Activated CD4-positive, alpha-beta T cell treated with anti-CD3 and anti-CD28 coated beads for 24 hours (primary cell): ENCODE measurements at places on chromosomes 2 and 18.

GRCh38 chr18:35811896-35812295, 160.6 kb upstream of the RMP24 start:
- DNase-seq: no peak

DNA sequence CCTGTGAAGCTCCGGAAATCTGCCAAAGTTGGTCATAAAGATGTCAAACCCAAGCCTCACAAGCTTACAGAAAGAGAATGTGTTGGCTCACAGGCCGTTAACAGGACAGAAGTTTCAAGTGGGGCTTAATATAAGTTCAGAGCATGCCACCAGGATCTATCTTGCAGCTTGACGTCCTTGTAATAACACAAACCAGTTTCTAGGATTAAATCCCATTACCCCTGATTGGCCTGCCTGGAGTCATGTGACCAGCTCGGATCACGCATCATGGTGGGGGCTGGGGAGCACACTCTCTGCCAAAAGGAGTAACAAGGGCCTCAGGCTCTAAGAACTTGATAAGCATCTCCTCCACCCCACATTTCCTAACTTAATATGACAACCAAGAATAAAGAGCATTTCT, 38.9 kb upstream of the SCG2 start:
- no peak for DNase-seq

DNA sequence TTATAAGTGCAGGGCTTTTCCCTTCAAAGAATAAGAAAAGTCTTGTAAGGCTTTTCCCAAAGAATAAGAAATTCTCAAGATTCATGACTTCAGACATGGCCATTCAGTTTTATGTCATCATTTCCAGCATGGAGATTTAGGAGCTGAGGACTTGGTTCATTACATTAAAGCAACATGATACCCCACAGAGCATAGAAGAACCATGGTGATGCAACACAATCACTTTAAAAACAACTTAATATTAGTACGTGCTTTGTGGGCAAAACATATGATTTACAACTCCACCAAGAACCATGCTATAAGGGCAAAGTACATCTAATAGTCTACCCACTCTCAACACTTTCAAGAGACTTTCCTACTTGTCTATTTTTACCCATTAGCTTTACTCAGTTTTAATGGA, 214.4 kb downstream of the SRBD1 start:
- DNase-seq: no peak

DNA sequence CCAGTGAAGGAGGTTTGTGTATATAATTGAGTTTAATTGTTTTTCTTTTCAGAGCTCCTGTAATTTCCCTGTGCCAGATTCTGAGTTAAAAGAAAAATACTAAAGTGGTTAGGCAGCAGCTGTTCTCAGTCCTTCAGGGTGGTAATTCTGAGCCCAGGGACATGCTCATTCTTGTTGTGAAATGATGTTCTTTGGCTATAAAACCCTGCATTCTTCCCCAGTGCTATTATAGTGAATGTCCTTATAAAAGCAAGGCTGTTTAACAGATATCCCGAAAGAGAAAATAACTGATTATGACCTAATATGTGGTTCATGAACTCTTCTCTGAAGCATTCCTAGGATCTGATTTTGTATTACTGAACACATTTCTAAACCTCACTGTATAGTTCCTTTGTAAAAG, 34.0 kb downstream of the ADAM23 start:
- DNase-seq: no peak

GRCh38 chr2:173124441-173124840, 48.8 kb downstream of the MAP3K20 start:
- no peak for DNase-seq

DNA sequence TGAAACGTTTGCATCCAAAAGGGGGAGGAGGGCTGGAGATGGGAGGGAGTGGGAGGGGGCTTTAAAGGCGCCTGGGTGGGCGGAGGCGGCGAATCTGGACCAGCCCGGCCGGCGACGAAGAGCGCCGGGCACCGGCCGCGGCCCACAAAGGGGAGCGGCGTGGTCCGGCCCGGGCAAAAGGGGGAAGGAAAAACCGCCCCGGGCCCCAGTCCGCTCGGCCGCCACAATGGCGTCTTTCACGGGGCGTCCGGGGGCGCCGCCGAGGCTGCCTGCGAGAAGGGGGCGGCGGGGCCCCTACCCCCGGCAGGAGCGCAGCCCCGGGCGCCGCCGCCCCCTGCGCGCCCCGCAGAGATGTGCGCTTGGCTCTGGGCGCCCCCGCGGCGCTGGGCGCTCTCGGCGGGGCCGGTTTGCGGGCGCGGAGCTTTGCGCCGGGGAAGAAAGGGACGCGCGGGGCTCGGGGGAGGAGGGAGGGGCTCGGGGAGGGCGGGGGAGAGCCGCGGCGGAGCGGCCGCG, 108.1 kb upstream of the KCTD1 start:
- DNase-seq: no peak

GRCh38 chr18:24567199-24567598, 106.8 kb downstream of the HRH4 start:
- no peak for DNase-seq

DNA sequence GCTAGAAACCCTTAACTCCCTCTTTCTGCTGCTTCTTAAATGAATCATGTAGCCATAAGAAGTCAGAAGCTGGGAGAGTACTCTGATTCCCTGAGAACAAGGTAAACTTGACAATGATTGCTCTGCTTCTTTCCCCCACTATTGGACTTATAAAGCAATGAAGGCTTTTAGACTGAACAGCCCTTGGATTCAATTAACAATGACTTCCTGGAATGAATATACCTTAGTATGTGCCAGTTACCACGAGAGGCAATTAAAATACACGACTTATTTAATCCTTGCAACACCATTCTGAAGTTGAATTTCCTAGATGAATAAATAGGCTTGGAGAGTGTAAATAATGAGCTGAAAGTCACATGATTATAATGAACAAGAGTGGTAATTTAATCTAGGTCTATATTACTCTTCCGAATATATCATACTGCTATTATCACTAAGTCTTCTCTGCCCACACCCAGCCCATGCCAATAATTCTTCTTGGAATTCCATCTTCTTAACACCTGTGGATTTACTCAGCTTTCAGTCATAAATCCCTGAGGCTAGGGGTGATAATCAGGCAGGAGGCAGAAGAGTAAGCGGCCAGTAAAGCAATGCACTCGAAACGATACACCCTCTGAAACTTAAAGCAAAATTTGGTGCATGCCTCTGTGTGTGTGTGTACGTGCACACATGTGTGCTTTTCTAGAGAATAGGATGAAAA, 170.2 kb downstream of the ATAD2B start:
- no peak for DNase-seq

DNA sequence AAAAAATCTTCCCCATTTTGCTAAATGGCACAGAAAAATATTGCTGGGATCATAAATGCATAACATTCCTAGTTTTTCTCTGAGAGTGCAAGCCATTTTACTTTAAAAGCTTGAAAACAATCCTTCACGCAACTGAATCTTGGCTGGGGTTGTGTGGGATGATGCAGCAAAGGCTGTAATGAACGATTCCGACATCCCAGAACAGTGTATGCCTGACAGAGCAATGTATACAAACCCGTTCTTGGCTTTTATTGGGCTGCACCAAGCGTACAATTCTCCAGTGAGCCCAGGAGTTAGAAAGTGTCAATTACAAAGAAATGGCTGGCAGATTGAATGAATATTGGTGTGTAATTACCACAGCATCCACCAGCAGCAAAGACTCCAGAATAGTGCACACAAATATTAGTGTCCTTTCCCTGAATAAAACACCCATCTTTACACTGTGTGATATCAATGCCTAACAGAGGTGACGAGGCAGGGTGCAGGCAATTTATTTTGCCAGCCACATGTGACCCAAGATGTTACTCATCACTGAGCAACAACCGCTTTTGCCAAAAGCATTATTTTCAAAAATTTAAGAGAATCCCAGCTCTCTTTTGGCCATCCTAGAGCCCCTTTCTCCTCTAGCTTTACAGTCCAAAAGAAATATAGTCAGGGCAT, 578.6 kb upstream of the CHAC2 start:
- no peak for DNase-seq

DNA sequence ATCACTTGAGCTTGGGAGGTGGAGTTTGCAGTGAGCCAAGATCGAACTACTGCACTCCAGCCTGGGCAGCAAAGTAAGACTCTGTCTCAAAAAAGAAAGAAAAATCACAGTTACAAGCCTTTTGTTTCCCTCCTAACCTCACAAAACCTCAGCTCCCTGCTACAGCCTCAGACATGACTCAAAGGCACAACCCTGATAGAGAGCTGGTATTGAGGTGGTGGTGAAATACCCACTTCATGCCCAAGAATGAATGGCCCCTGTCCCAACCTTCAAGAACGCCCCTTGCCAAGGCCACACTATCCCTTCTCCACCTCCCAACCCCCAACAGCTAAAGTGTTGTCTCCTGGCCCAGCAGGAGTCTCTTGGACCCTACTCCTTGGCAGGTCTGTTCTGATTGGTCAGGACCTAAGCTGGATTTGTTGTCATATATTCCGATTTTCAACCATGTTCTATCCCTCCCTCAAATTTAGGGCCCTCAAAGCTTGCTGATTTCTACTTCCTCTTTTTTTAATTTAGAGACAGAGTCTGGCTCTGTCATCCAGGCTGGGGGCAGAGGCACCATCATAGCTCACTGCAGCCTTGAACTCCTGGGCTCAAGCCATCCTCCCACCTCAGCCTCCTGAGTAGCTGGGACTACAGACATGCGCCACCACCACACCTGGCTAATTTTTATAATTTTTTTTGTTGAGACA, 61.9 kb upstream of the BZW1 start:
- no peak for DNase-seq

GRCh38 chr2:179336782-179337534, 72.3 kb upstream of the SESTD1 start:
- no peak for DNase-seq

DNA sequence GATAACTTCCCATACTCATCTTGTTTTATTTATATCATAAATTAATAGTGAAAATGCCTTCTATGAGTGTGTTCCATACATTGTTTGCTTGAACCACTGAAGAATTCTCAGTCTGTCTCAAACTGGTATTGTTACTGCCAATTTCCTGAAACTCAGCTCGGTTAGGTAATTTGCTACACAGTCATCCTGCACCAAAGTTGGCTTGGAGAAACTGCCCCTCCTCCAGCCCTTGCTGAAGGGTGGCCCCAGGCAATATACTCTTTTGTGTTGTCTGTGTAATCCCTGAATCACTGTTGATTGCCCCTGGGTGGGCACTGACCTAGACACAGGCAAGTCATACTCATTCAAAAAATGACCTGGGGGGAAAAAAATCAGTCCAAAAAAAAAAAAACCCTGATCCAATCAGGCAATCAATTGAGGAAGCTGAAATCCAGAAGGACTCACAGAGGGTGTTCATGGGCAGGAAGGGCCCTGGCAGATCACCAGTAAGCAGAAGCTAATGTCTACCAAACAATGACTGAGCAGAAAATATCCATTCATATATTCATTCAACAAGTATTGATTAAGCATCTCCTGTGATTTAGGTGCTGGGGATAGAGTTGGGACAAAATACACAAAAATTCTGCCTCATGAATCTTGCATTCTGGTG, 3.8 kb upstream of the SESTD1 start:
- DNase-seq: no peak

- DNase-seq: no peak
These were observed 114.8 kb downstream of the MIB1 start for GRCh38 chr18:21855432-21855831.

DNA sequence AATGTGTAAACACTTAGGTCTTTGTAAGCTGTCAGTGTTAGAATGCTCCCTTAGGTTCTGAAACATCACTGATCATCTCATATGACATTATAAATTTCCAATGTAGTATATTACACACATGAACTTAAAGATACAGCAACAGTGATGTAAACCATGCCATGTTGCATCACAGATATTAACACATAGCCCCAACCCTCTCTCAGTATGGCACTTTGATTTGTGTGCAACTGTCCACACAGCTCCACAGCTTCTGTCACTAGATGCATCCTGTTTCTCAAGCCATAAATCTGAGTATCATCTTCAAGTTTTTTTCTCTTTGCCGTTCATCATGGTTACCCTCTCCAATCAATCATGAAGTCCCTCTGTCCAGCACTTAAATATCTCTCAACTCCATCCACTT, 69.2 kb upstream of the LRP1B start:
- DNase-seq: no peak

- no peak for DNase-seq
These were observed 36.7 kb downstream of the ARL5A start for GRCh38 chr2:151791545-151791944.

DNA sequence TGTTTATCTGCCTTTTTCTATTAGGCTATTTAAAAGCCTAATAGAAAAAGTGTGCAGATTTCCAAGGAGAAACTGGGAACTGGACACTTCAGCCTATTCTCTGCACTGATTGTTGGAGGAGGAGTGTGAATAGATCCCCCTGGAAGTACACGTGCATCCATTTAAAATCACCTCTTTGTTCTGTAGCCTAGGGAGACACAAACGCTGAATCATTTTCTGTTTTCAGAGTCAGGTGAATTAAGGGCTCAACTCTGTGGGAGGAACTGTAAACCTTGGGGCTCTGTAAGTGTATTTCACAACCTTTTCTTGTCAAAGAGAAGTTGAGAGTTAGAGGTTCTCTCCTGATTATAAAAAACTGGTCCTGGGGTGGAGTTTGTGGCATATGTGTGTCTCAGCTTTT, 159.7 kb downstream of the SPAG16 start:
- no peak for DNase-seq

DNA sequence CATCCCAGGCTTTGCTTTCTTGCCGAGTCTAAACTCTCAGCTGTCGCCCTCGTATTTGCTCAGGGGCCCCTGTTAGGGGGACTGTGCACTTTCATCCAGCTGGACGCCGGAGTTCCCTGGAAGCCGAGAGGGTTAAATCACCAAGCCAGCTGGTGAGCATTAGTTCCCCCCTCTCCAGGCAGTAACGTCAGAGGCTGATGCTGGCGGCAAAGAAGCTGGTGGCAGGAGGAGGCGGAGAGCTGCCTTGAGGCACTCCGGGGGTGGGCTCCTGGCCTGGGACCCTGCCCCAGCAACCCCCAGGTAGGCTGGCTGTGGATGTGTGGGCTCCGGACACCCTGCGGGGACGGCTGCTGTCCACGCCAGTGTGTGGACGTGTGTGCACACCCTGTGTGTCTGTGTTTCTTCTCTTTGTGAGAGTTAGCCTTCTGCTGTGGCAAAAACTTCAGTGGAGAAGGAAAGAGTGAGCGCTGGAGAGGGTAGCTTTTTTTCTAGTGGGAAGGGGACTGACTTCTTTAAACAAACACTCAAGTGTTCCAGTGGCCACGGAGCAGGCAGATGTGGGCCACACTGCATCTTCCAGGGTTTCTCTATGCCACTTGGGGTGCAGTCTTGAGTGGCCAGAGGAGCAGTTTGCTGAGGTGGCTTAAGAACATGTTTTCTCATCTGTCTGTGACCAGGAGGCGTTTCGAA, 84.7 kb downstream of the GLI2 start:
- DNase-seq: no peak

- no peak for DNase-seq
These were observed 189.6 kb upstream of the SIX3 start for GRCh38 chr2:44751754-44752479.

DNA sequence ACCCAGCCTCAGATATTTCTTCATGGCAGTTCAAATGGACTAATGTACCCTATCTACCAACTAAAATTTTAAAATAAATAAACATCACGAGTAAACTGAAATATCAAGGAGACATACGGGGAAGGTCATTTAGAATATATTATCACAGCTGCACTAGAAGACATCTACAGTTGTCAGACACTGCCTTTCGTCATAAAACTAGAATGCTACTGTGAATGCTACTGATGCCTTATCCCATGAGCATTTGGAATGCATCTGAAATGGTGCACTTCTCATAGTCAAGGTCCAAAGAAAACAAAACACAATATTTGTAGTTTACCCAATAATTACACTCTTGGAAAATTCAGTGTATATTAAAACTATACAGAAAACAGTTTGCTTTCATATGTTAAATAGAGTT, 165.2 kb downstream of the MREG start:
- DNase-seq: no peak
